Activated CD8-positive, alpha-beta T cell treated with anti-CD3 and anti-CD28 coated beads for 36 hours (primary cell): ENCODE measurements at places on chromosomes 3 and 15.
A peak's percentile ranks its signal among the peaks of the same experiment; 100 is the strongest.

- no peak overlapping the region for H3K4me3 ChIP-seq
- DNase-seq, result no peak
- peaks cover 39% of the 10 kb centered on the region for H3K36me3 ChIP-seq
- no peak overlapping the region for H3K27ac ChIP-seq
These were observed 9.9 kb downstream of the CEP152 start for GRCh38 chr15:48800811-48801455.

GRCh38 chr3:49199239-49199899 is 28.0 kb downstream of the KLHDC8B start:
- H3K4me1 ChIP-seq, result no peaks in the 10 kb centered on the region
- H3K27ac ChIP-seq, result no peak overlapping the region
- peaks cover 14% of the 10 kb centered on the region for H3K27me3 ChIP-seq
- H3K36me3 ChIP-seq, result no peaks in the 10 kb centered on the region
- no peak overlapping the region for H3K4me3 ChIP-seq

DNA sequence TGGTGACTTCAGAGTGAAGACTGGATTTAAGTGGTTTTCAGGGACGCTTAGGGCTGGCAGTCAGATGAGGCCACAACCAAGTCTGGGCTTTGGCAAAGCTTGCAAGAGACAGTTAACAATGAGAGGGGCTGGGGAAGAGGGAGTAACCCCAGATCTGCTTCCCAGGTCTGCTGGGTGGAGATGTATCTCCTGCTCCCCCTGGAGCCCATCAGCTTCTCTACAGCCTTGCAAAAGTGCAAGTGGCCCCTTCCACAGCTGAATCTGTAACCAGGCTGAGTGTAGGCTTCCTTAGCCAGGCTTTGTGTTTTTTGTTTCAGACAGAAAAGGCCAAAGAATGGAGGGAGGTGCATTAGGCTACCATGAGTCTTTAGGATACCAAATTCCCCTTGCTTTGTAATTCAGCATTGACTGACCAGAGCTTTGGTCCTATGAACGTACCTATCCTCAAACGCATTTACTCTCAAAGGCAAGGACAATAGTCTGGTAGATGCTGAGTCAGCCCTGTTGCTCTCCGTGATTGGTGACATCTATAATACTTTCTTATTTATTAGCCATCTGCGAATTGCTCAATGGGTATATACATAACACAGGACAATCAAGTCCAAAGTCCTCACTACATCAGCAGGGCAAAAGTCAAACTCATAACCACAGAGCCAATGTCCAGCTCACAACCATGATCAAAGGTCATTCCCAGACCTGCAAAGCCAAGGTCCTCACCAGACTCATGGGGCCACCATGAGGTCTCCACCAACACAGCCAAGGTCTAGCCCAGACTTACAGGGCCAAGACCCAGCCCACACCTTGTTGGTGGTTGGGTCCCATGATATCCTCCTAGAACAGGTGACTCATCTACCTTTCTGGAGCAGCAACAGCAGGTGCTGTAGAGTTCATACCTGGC is 17.1 kb downstream of the CCDC13 start:
- no peaks in the 10 kb centered on the region for H3K4me1 ChIP-seq
- DNase-seq, result peak; percentile 34
- H3K27ac ChIP-seq, result no peak overlapping the region
- no peaks in the 10 kb centered on the region for H3K36me3 ChIP-seq
- H3K27me3 ChIP-seq, result no peaks in the 10 kb centered on the region

GRCh38 chr15:92178911-92179310 is 214.8 kb upstream of the ST8SIA2 start:
- H3K4me3 ChIP-seq, result no peak overlapping the region
- H3K27me3 ChIP-seq, result peaks cover 6% of the 10 kb centered on the region
- no peak for DNase-seq
- no peak overlapping the region for H3K27ac ChIP-seq

DNA sequence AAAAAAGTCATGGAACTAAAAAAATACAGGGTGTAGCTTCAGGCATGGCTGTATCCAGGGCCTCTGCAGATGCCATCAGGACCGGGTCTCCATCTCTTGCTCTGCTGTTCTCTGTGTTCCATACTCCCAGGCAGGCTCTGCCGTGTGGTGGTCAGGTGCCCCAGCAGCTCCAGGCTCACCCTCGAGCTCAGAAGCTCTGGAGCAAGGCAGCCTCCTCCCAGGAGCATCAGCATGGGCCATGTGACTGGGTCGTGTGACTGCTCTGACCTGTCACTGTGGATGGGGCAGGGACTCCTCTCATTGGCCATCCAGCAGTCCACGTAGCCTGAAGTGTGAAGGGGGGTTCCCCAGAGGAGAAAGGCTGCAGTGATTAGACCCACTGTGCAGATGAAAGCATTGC is 8.5 kb downstream of the FBLN2 start:
- peaks cover 48% of the 10 kb centered on the region for H3K4me1 ChIP-seq
- no peak for DNase-seq
- H3K27me3 ChIP-seq, result peaks cover 2% of the 10 kb centered on the region
- no peak overlapping the region for H3K4me3 ChIP-seq
- peak overlapping the region; percentile 85 for H3K27ac ChIP-seq

- H3K36me3 ChIP-seq, result peaks cover 3% of the 10 kb centered on the region
- DNase-seq, result no peak
- no peak overlapping the region for H3K4me3 ChIP-seq
- H3K4me1 ChIP-seq, result no peaks in the 10 kb centered on the region
These were observed 47.8 kb upstream of the C3orf70 start for GRCh38 chr3:185200639-185201038.
